Naive thymus-derived CD4-positive, alpha-beta T cell (primary cell): ENCODE measurements at places on chromosomes 16 and 17.

DNA sequence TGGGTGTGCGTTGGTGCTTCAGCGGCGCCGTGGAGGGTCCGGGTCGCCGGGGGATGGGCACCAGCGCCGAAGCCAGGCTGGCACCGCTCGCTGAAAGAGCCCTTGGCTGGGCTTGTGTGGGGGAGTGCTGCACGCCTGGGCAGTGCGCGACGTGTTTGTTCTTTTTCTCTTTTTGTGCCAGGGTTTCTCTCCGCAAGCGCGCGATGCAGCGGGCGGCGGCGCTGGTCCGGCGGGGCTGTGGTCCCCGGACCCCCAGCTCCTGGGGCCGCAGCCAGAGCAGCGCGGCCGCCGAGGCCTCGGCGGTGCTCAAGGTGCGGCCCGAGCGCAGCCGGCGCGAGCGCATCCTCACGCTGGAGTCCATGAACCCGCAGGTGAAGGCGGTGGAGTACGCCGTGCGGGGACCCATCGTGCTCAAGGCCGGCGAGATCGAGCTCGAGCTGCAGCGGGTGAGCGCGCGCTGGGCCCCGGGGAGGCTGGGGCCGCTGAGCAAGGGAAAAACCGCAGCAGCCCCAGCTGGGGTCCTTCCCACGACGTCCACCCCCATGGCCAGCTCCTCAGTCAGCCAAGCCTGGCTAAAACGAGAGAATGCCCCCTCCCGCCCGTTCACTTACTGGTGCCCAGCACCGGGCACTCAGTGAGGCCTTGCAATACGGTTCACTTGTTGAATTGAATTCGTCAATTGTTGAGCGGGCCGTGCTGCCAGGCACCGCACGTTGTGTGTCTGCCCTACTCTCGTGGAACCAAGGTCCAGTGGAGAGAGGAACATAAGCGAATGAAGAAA, 541 bp downstream of the GPT2 start:
- peak; percentile 37 for DNase-seq

GRCh38 chr16:4513086-4513860, 25.3 kb downstream of the CDIP1 start:
- DNase-seq, result no peak

DNA sequence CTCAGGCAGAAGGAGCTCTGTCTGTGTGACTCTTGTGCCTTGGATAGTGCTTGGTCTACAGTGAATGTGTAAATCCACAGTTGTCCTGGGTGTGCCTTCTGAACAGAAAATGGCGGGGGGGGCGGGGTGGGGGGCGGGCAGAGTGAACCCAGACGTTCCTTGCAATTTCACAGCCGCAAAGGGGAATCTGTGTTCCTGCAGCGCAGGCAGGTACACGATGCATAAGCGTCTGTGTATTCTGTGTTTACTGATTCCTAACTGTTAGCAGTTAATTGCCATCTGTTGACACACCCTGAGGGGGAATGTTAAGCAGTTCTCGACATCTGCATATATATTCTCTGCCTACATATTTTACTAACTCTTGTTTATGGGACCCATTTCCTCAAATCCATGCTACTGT, 123.5 kb upstream of the ZFHX3 start:
- no peak for DNase-seq

GRCh38 chr17:36212966-36213365, 2.1 kb downstream of the CCL4L2 start:
- no peak for DNase-seq

DNA sequence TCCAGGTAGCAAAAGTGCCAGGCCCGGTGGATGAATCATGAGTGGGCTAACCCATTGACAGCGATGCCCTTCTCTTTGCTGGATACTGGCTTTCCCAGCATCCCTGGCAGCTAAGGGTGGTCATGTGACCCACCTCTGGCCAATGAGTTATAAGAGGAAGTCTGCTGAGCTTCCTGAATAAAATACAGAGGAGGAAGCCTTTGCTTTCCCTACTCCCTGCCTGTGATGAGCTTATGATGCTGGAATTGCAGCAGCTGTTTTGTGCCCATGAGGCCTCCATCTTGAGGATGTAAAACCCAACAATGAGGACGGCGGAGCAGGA, 15.0 kb upstream of the ATP2A3 start:
- DNase-seq, result no peak

DNA sequence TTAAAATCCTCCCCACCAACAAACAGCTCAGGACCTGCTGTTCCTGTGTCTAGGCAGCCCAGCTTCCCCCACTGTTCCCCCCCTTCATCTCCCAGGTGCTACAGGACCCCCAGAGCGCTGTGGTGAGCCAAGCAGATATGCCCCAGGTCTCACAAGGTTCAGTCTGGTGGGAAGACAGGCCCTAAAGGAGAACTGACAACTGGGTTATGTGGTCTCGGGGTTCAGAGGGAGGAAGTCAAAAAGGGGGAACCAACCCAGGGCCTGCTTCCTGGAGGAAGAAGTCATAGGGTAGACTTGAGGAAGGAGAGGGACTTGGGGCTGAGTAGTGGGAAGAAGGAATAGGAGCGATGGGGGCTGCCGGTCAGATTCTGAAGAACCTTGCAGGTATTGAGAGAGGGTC, 2.6 kb downstream of the RIPOR1 start:
- DNase-seq, result no peak

- DNase-seq, result no peak
Observed at GRCh38 chr17:80645706-80646325, 101.2 kb downstream of the RPTOR start.

DNA sequence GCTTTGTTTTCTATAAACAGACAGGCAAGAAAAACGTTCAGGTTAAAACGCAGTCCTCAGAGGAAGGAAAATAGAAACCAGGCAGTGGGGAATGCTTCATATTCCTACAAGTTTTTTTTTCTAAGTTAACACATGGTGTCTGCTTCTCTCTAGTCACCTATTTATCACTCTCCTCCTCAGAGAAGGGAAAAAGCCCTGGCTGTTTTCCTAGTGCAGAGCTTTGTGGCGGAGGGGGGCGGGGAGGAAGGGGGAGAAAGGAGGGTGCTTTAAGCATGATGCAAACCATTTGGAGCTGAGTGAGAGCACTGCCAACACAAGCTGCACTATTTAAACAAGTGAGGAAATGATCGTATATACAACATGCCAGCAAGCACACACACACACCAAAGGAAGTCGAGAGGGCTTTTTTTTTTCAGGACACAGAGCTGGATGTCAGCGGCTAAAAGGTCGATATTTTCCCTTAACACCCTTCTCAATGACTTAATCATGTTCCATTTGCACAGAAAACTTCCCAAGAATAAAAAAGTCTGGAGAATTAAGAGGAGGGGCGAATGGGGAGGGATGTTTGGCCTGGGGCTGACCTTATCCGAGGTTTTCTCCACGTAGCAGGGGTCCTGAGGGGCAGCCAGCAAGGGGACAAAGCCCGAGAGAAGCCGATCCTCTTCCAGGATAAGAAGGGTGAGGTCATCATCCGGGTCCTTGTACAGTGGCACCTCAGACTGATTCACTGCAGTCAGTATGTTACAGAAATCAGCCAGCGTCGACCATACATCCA, 117.4 kb downstream of the HIC1 start:
- no peak for DNase-seq

DNA sequence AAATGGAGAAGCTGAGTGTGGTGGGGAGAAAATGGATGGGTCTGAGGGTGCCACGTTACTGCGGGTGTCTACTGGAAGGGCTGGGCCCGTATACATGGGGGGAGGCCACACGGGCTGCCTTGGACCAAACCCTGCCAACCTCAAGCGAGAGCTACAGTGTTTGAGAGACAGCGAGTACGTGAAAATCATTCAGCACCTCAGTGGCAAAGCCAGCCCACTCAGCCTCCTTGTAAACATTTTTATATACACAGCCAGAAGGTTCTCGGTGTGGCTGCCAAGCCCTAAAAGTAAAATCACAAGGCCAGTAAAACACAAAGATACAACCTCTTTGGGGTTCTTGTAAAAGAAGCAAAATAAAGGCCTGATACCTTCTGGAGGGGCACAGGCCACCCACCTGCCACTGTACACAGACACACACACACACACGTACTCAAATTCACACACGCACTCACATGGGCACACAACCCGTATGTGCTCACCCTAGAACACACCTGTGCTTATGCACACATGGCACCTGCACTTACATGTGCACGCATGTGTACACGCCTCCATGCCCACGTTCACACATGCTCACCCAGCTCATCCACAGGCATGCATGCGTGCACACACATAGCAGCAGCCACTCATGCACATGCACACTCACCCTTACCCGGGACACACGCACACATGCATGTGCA, 102.8 kb downstream of the GSG1L start:
- DNase-seq, result no peak

DNA sequence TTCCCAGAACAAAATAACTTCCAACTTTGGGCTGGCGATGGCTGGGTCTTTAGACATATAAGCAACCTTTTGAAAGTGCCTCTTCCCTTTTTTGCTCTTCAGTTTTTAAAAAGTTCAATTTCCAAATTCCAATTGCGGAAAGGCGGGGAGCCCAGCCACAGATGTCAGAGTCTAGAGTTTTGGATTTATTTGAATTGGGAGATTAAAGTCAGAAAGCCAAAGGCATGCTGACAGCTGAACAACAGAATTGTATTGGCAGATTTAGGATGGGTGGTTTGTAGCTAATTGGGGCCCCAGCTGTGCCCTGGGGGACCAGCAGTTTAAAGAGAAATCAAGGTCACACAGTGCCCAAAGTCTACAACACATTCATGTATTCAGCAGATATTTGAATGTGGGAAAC, 10.5 kb downstream of the YPEL2 start:
- no peak for DNase-seq

GRCh38 chr16:87464691-87465300, 28.0 kb downstream of the ZCCHC14 start:
- DNase-seq, result no peak

DNA sequence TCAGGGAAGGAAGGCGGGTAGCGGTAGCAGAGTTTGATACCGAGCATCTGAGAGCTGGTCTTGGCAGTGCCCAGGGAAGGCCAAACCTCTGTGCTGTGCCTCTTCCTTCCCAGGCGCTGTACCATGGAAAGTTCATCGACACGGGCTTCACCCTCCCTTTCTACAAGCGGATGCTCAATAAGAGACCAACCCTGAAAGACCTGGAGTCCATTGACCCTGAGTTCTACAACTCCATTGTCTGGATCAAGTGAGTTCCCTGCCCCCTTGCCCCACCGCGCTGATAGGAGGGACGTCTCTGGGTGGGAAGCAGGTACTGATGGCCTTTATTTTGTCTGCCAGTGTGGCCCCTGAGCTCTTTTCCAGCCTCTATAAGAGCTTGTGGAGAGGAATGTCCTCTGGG, 15.4 kb upstream of the CLEC18A start:
- DNase-seq, result no peak

DNA sequence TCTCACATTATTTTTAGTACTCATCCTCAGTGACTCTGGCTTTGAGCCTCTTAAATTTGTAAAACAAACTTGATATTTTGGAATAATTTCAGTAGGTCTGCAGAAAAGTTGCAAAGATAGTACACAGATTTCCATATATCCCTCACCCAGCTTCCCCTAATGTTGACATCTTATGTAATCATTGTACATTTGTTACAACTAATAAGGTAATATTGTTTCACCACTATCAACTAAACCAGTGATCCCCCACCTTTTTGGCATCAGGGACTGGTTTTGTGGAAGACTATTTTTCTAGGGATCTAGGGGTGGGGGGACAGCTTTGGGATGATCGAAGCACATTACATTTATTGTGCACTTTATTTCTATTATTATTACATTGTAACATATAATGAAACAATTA, 391.2 kb downstream of the CA10 start:
- no peak for DNase-seq

DNA sequence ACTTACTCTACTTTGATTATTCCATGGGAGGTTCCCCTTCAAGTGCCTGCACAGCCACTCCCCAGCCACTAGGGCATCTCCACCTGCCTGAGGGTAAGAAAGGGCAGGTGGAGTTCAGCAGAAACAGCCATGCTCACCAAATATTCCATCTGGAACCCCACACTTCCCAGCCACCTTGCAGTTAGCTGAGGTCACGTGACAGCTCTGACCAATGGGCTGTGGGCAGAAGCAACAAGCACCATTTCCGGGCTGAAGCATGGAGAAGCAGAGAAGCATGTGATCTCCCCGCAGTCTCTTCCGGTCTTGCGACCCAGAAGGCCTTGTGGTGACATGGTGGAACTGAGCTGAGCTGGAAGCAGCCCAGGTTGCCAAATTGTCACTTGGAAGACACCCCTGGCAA, 108.6 kb downstream of the CCT6B start:
- DNase-seq, result no peak

- DNase-seq, result no peak
Observed at GRCh38 chr16:85479972-85480726, 133.0 kb upstream of the GSE1 start.

DNA sequence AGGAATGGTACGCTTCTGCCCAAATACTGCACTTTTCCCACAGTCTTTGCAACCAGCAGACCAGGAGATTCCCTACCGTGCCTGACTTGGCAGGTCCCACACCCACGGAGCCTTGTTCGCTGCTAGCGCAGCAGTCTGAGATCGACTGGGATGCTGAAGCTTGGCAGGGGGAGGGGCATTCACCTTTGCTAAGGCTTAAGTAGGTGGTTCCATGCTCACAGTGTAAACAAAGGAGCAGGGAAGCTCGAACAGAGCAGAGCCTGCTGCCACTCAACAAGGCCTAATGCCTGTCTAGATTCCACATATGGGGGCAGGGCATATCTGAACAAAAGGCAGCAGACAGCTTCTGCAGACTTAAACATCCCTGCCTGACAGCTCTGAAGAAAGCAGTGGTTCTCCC, 107.2 kb upstream of the TMEM97 start:
- DNase-seq, result no peak

- DNase-seq, result no peak
Observed at GRCh38 chr16:13014476-13014875, 113.1 kb downstream of the SHISA9 start.

- DNase-seq, result no peak
Observed at GRCh38 chr17:72602517-72603419, 481.9 kb downstream of the SOX9 start.

DNA sequence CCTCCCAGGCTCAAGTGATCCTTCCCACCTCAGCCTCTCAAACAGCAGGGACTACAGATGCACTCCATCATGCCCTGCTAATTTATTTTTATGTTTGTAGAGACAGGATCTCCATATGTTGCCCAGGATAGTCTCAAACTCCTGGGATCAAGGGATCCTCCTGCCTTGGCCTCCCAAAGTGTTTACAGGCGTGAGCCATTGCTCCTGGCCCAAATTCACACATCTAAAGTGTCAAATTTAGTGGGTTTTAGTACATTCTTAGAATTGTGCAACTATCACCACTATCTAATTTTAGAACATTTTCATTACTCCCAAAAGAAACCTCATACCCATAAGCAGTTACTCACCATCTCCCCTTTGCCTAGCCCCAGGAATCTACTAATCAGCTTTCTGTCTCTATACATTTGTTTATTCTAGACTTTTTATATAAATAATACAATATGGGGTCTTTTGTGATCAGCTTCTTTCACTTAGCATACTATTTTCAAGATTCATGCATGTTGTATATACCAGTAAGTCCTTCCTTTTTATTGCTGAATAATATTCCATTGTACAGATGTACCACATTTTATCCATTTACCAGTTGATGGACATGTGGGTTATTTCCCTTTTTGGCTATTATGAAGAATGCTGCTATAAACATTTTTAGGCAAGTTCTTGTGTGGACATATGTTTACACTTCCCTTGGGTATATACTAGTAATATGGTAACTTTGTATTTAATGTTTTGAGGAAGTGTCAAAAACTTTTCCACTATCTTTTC, 25.1 kb upstream of the ITGA2B start:
- no peak for DNase-seq
